ENCODE measurements at places on chromosomes 1 and 21.
A peak's percentile ranks its signal among the peaks of the same experiment; 100 is the strongest.

DNA sequence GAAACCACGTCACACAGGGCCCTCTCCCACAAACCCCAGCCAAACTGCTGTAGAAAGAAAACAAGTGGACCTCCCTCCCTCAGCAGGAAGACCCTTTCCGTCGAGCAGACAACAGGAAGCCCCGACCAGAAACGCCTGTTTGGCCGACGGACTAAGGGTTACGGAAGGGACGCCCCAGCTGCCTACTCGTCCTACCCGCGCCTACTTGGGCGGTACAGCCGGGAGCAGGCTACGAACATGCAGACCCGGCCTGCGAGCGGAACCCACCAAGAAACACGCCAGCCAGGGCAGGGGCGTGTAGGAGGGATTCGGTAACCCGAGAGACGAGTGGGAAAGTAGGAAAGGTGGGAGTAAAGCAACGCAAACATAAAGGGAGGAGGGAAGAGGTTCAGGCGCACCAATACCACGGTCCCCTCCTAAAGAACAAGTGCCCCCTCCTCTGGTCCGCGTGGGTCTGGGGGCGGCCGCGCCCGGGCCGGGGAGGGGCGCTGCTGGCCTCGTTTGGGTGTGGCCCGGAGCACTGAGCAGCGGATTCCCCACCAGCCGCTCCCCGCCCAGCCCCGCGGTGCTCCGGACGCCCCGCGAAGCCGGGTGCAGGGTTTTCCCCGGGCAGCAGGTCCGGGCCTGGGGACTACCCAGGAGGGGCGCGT is 450 bp downstream of the S100A10 start:
- DNase-seq = peak; percentile 68

- no peak for DNase-seq
Measured at GRCh38 chr1:182426442-182427430, 23.2 kb upstream of the RGSL1 start.

DNA sequence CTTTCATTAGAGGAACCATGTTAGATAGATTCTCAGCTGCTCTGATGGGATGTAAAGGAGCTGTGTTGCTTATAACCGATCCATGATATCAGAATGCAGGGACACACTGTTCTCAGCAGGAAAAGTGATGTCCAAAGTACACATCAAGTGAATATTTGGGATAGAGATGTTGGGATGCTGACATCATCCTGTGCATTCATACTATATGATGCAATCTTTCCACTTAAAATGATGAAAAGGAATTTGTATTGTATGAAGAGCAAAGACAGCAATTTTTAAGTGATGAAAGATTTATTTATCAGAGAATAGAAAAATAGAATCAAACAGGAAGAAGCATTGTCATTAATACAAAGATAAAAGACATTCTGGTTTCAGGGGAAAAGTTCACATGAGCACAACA is 110.1 kb downstream of the ERG start:
- DNase-seq = no peak

DNA sequence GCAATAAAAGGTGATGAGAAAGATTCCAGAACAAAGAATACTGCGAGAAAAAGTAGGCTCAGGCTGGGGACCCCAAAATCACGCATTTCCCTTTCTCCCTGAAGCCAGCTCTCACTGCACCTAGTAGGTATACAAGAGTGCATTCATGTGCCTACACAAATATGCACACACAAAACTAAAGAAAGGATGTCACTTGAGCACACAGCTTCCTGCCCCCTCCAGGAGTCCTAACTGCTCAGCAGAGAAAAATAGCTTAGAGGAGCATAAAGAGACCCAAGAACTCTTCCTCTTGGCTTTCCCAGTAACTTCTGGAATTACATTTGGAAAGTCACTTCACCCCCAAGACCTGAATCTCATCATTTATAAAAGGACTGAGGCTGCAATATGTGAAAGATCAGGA is 38.0 kb downstream of the JAK1 start:
- DNase-seq = no peak

DNA sequence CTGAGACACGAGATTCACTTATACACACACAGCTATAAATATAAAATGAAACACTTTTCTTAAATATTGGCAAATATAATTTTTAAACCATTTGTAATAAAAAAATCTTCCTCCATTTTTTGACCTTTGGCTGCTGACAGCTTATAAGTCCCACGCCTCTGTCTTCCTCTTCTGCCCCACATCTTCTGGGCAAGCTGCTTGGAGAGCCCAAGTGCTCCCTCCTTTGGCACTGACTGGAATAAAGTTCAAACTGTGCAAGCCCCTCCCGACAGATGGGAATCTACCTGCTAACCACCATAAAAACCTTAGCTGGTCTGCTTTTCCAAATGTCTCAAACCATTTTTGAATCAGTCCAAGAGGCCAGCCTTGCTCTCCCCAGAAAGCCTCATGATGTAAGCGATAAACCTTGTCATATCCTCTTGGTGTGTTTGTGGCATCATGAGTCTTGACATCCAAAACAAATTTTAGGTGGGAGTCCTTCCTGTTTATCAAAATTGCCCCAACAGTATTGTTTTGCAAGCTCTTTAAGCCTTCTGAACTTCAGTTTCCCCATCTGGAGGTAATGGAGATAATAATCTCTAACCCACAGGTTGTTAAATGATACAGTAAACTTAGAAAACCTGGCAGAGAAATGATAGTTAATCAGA is 99.8 kb downstream of the SNX7 start:
- DNase-seq = peak; percentile 24

DNA sequence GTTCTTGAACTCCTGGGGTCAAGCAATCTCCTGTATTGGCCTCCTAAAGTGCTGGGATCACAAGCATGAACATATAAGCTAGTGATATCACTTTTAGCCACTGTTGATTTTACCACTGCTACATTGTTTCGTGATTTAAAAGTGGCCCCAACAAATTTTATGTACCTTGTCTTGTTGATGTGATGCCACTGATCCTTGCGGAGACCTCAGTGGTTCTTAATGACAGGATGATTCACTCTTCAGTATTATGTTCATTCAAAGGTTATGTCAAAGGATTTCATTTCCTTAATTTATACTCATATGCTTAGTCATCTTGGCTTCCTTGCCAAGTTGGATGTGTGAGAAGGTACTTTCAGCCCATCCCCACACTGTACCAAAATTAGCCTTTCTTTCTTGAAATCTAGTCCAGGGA is 12.1 kb downstream of the PRKACB start:
- peak; percentile 76 for DNase-seq

Measured in inflammatory macrophage treated with lipopolysaccharide for 4 hours (primary cell).